D341Med (cell line): ENCODE measurements at places on chromosomes 4 and X.

DNA sequence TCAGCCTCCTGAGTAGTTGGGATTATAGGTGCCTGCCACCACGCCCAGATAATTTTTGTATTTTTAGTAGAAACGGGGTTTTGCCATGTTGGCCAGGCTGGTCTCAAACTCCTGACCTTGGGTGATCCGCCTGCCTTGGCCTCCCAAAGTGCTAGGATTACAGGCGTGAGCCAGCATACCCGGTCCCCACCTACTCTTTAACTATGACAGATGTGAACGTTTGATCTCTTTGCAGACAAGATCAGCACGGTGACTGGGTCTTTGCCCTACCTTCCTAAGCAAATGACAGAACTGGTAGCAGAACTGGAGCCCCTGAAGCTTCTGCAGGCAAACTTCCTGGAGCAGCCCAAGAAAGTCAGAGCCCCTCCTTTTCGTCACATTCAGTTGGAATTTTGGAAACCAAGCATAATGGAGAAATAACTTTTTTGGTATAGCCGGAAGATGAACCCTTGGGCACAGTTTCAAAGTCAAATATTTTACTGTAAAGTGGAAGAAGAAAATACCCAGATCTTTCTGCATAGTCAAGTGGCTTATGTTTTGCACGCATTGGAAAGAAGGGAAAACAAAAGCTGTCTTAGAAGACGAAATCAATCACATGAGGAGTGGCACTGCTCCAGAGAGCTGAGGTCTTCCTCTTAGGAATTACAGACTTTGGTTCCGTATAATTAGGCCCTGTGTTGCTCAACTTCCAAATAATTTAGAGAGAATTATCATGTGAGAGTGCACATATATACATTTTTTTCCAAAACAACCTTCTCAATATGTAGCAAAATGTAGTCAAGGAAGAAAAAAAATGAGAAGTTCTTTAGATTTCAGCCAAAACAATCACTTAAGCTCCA is 90.6 kb downstream of the SORBS2 start:
- no peak for DNase-seq

- no peak for DNase-seq
Measured at GRCh38 chr4:116926631-116927295, 158.6 kb downstream of the TRAM1L1 start.

- no peak for DNase-seq
Measured at GRCh38 chr4:54268151-54268550, 39.1 kb downstream of the PDGFRA start.

- DNase-seq: no peak
Measured at GRCh38 chrX:130262231-130262630, 6.5 kb downstream of the ZNF280C start.

- no peak for DNase-seq
Measured at GRCh38 chr4:118102195-118102594, 67.9 kb downstream of the NDST3 start.
